ENCODE measurements at places on chromosomes 1 and 21.

- DNase-seq: no peak
These were observed 146.4 kb downstream of the FGGY start for GRCh38 chr1:59443310-59443709.

DNA sequence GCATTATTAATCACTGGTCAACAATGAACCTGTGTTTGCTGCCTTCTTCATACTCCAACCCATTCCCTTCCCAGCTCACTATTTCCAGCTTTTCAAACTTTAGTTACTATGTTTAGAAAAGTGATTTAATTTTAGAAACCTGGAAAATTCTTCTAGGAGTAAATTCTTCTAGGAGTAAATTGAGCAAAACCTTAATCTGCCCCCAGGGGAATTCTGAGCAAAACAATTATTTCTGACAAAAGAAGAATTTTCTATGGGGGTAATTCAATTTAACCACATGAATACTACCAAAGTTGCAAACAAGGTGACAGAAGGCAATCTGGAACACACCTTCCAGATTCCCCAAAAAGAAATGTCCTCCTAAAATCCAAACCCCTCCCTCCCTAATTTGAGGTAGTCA, 1.8 kb downstream of the LUZP1 start:
- DNase-seq: no peak

DNA sequence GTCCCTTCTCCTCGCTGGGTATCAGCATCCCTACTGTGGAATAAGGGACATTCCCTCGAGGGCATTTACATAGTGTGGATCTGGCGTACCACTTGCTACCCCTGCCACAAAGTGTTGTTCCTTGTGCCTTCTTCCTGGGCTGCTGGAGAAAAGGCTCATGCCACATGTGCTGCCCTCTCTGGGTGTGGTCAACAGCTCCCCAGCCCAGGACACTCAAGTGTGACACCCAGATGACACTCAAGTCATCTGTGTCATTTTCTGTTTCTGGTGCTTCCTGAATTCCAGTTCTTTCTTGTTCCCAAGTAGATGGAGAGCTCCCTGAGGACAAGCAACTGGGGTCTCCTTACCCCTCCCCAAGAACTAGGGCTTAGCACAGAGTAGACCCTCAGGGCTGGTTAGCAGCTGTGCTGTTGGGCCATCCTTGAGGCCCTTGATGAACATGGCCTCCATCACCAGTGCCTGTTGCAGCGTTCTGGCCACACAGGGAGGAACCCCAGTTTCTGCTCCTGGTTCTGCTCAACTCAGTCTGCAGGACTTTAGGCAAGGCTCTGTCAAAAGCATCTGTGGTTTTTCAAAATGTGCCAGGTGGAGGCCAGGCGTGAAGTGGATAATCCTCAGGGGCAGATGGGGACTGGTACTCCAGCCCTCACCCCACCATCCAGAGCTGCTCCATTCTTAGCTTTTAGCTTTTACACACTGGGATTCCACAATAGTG, 49.0 kb upstream of the CLIC4 start:
- no peak for DNase-seq

DNA sequence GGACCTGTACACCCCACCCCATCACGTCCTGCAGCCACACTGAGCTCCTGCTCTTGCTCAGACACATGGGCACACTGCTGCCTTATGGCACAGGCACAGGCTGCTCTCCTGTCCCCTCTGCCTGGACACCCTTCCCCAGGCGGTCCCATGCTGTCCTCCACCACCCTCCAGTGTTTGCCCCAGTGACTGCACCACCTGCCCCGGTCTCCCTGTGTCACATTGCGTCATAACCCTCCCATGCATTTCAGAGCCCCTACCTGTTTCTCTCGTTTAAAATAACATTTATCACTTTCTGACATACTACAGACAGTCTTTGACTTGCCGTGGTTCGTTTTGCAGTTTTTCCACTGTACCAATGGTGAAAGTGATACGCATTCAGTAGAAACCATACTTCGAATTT, 159.2 kb downstream of the CAMTA1 start:
- no peak for DNase-seq

- DNase-seq: no peak
These were observed 45.8 kb downstream of the FOXD2 start for GRCh38 chr1:47483651-47484050.

DNA sequence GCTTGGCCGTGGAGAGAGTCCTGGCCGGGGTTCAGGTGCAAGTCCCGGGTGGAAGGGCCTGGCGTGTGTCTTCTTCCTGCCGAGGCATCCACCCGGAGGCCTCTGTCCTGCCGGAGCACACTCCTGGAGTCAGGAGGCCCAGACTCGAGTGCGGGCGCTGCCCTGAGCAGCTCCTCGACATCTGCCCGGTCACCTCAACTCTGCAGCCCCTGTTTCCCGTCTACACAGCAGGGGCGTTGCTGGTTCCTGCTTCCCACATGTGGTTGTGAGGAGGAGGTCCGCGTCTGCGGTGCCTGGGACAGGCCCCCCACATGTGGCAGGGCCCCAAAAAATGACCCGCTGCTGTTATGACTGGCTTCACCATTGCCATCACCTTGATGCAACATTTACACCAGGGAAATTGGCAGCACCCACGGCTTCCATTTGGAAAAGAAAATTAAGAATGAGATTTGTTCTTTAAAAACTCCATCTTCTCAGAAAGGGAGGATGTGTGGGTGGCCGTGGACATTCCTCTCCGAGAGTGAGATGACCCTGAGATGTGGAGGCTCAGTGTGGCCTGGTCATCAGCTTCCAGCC, 169.8 kb downstream of the PRDM16 start:
- DNase-seq: no peak

DNA sequence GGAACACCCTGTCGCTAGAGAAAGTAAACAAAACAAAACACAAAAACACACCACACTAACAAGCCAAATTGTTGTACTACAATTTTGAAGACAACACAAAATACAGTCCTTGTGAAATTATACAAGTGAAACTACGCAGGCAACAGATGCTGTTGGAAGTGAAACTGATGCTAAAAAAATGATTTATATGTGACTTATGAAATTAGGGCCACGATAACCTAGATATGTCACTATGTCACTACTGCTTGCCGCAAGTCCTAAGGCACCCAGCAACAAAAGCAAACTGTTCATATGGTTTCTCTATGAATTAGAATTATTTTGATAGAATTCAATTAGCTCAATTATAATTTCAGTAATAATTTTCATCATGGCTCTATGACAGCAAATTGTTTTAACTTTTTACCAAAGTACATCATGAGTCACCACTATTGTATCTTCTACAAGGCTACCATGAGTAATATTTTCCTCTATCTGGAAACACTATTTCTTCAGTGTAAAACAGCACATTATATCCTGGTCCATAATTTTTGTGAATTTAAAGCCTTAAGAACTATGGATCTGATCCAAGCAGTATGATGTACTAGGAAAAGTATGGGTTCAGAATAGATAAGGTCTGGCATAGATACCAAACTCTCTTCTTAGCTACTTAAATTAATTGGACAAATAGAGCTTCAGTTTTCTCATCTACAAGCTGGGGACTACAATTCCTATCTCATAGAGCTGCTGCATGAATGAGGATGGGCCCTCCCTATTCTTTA, 216.3 kb downstream of the COL11A1 start:
- no peak for DNase-seq

GRCh38 chr21:29360799-29361765, 62.4 kb downstream of the BACH1 start:
- no peak for DNase-seq

GRCh38 chr1:1171161-1171545, 2.5 kb upstream of the TTLL10 start:
- DNase-seq: no peak

DNA sequence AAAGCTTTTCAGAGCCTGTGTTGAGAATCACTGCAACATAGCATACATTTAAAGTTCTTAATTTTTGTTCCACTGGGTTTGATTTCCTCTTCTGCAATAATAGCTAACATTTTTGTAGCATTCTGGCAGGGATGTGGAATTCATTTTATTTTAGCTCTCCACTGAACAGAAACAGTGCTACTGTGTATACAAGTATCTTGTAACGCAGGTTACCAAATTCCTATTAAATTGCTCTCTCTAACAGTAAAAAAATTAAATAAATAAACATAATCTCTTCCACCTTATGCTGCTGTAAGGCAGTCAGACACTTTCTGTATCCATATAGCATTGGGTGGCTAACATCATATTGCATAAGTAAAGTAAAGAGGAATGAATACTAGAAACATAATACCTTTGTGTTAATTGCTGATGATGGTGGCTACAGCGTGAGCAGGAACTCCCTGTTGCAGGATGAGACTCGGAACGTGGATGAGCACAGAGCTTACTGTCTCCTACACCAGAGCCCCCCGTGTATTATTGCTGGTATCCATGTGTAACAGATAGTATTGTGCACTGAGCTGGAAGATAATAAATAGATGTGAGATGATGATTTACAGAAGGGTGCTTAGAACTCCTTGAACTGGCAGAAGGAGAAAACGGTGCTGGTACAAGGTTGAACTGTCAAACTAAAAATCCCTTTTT, 276.9 kb upstream of the SNX7 start:
- no peak for DNase-seq

DNA sequence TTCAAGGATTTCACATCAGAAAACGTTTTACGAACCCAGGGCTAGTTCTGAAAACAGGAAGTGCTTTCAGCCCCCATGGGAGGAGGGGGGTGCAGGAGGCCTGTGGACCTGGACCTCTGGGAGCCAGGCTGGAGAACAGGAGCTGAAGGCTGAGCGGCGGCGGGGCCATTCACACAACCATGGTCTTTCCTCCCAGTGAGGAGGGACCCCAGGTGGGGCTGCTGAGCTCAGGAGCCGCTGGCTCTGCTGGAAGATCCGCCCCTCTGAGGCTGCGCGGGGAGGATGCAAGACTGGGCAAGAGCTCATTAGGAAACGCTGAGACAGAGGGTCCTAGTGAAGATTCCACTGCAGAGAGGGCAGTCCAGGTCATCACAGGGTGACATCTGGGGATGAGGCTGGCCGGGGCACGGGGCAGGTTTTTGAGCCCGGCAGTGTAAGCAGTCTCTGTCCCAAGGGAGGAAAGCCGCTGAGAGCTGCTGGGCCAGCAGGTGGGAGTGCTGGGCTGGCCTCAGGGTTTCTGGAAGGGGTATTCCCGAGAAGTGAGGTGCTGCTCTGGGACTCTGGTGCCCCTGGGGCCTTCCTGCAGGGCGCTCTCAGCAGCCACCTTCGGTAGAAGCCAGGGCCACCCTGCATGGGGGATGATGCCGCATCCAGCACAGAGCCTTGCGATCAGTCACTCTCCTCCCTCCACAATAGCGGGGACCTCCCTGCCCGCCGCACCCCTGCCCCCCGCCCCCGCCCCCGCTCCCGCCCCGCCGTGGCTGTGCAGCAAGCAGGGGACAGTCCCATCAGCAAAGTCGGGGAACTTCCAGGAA, 7.5 kb downstream of the MX2 start:
- DNase-seq: peak; percentile 24

GRCh38 chr1:201925301-201925567, 21.1 kb downstream of the LMOD1 start:
- no peak for DNase-seq

DNA sequence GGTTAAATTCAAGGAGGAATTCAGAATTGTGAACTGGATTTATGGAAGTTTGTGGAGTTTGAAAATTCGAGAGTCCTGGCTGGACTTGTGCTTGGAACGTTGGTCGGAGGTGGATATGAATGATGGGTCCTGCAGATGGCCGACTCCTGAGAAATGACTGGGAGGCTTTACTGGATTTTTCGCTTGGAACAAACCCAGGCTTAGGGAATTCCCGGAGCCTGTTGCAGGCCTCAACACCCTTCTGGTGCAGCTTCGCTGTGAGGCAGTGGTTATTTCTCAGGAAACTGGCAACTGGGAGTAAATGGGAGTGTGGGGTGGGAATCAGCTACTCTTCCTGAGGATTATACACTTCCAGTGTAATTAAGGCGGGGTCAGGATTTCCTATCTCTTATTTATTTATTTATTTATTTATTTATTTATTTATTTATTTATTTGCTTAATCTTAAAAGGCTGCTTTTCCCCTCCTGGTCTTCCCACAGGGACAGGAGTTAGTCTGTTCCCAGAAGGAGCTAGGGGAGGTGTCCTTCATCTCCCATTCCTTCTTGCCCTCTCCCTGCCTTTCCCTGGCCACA, 21.1 kb downstream of the MAPKAPK2 start:
- DNase-seq: no peak

DNA sequence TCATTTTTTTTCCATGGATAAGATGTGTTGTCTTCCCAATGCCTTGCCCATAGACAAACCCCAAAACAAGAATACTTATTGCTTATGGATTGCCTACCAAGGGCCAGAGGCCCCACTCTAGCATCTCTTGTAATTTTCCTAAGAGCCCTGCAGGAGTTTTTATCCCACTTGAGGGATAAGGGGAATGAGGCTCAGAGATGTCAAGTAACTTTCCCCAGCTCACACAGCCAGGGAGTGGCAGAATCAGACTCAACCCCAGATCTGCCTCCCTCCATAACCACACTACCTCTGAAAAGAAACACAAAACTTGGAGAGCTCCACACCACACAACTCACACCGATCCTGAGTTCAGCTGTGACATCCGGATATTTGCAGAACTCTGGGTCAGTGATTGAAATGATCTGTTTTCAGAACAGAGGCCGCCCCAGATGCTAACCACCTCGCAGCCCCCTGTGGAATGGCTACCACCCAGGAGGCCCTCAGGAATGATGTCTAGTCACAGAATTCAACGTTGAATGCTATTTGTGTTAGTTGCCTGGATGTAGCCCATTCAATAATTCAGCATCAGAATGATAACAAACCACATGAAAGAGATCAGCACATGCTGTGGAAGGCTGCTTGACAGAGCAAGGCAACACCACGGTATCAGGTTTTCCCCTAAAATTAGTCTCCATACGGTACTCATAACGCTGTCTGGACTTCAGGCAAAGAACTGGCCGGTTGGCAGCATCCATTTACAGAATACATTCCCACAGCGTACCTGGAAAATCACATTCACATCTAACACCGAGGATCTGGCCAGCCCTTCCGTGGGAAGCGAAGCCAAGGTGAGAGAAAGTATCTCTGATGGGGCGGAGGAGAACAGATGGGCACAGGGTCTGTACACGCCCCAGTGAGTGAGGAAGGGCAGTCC, 231.9 kb downstream of the TOMM20 start:
- no peak for DNase-seq

- no peak for DNase-seq
These were observed 22.3 kb downstream of the BLZF1 start for GRCh38 chr1:169390303-169390702.

DNA sequence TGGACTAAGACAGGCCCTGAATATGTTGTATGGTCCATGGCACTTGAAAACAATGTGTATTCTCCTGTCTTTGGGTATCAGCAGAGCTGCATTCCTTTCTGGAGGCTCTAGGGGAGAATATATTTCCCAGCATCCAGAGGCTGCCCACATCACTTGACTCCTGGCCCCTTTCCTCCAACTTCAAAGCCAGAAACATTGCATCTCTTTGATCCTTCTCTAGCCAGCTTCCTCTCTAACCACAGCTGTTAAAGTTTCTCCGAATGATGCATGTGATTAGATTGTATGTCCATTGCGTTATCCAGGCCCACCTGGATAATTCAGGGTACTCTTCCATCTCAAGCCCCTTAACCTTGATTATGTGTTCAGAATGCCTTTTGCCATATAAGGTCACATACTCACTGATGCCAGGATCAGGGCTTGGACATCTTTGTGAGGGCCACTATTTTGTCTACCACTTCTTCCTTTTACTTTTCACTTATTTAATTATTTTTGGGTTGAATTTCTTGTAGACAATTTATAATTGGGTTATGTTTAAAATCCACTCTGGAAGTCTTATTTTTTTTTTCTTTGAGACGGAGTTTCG, 5.3 kb downstream of the CHD1L start:
- DNase-seq: no peak
